ENCODE measurements at places on chromosomes 12 and 14.
A peak's percentile ranks its signal among the peaks of the same experiment; 100 is the strongest.

DNA sequence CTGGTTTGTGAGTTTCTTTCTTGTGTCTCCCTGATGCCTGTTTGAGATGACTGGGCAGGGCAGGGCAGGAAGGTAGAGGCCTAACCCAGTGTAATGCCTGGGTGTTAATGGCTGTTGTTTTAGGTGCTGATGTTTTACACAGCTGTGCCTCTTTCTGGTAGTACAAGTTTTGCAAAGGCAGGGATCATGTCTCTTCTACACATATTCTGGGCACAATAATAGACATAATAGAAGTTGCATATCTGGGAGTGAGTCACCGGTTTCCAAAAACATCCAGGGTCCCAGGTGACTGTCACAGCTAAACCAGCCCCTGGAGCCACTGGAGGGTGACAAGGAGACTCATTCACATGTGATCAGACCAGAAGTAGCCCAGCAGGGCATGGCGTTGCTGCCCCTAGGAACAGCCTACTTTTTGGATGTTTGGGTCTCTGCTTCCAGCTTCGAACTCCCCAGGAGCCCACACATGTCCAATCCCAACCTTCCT lies 18.1 kb downstream of the TPCN1 start:
- no peak for DNase-seq

GRCh38 chr14:84453307-84453950 lies 1076.5 kb upstream of the FLRT2 start:
- DNase-seq: peak; percentile 8

- no peak for DNase-seq
Measured at GRCh38 chr12:103503546-103504480, 8.0 kb upstream of the C12orf42 start.

- DNase-seq: peak; percentile 92
Measured at GRCh38 chr12:7995266-7995963, 37.1 kb upstream of the FOXJ2 start.

GRCh38 chr12:95239216-95239615 lies 21.6 kb downstream of the VEZT start:
- no peak for DNase-seq

GRCh38 chr12:64212119-64212746 lies 9.9 kb downstream of the KICS2 start:
- DNase-seq: no peak

GRCh38 chr14:100285021-100285912 lies 21.0 kb downstream of the SLC25A29 start:
- DNase-seq: peak; percentile 40

DNA sequence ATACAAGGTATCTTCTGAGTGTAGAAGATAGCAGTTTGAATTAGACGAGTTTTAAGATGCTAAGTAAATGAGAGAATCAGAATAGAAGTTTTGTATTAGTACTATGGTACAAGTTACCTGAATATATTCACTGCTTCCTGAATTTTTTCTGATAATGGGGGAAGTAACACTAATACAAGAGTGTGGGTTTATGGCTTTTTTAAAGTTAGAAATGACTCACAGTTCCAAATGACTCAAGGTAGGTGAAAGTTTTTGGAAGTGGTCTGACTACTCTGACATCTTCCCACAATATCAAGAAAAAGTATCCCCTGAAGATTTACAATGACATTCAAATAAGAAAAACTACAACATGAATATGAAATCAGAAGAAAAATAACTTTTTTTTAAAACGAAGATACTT lies 123.7 kb upstream of the GARIN6 start:
- no peak for DNase-seq

DNA sequence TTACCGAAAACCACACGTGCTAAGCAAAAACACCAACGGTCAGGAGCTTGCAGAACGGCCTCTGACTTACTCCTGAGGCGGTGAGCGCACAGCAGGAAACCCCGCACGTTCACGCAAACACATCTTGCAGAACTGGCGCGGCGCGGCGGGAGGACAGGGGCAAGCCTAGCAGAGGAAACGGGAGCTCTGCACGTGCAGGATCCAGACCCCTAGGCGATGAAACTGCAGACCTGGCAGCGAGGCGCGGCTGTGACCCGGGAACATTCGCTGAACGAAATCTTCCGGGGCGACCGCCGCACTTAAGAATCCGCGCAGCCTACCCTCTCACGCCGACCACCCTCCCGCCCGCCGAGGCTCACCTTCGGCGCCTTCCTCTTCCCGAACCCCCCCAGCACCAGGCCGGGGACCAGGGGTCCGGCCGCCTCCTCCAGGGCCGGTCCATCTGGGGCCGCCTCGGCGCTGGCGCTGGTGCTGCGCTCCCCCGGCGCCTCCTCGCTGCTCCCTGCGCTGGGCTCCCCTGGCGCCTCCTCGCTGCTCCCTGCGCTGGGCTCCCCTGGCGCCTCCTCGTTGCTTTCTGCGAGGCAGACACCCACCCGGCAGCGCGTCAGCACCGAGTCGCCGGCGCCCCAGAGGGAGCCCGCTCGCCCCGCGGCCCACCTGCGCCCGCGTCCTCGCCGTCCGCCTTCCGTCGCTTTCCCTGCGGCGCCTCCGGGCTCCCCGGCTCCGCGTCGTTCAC lies 615 bp downstream of the DDX51 start:
- no peak for DNase-seq

GRCh38 chr12:90280033-90280432 lies 571.4 kb upstream of the ATP2B1 start:
- peak; percentile 83 for DNase-seq

GRCh38 chr12:26790645-26790994 lies 42.4 kb downstream of the ITPR2 start:
- DNase-seq: no peak

DNA sequence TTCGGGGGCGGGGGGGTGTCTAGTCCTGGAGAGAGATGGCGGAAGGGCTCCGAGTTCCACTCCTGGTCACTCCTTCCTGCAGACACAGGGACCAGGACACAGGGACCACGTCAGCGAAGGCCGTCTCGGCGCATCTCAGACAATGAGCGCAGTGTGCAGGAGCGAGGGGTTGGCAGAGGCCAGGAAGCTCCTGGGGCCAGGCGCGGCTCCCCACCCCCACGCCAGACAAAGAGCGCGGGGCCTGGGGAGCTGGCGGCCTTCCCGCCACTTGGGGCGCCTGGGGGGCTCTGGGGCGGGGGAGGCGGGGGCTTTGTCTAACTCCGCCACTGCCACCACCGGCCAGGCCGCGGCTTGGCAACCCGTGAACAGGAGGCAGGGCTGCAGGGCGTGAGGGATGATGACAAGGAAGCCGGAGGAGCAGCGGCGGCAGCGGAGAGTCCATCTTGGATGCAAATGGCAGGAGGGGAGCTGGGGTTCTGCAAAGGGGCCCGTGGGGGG lies 2.2 kb downstream of the CDK2AP1 start:
- DNase-seq: peak; percentile 59

DNA sequence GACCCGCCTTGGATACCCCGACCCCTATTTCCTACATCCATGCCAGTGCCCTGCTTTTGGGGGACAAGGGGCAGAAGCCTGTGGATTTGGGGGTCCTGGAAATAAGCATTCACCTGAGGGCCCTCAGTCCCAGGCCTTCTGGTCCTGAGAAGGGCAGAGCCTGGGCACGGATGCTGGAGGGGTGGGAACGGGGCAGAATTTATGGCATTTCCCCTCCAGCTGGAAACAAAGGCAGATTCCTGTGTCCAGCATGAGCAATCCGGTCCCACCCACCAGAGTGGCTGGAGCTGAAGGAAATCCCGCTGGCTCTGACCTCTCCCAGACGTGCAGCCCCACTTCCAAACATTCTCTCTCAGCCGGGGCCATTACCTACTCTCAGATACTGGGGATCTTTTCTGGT lies 9.3 kb downstream of the ANKRD33 start:
- DNase-seq: no peak

GRCh38 chr12:109923481-109924245 lies 23.6 kb downstream of the TCHP start:
- no peak for DNase-seq

DNA sequence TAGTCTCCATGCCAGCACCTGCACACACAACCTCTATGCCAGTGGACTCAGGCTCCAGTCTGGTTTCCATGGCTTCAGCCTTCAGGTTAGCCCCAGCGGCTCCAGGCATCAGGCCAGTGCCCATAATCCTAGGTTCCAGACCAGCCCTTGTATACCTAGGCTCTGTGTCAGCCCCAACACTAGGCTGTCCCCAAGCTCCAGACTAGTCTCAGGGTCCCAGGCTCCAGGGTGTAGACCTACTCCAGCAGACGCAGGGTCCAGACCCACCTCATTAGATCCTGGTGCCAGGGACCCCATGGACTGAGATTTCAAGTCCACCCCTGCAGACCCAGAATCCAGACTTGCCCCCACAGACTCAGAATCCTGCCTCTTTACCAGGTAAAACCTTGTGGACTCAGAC lies 275.9 kb downstream of the SLC16A7 start:
- DNase-seq: no peak

DNA sequence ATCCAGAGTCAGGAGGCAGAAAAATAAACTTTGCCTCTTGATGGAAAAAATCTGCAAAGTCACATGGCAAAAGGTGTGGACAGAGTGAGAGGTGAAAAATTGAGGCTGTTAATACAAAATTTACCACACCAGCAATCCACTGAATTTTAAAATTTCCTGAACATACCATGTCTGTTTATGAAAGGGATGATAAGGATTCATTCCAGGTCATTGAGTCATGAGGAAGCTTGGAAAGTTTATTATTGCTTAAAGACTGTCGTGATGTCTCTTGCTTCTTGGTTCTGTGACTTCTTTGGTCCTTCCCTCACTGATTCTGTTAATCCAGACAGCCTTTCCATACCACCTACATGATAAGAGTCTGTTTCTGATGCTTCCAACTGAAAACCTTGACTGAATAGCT lies 73.2 kb downstream of the TTC6 start:
- DNase-seq: no peak

- DNase-seq: no peak
Measured at GRCh38 chr12:108312693-108313189, 26.4 kb downstream of the CMKLR1 start.

DNA sequence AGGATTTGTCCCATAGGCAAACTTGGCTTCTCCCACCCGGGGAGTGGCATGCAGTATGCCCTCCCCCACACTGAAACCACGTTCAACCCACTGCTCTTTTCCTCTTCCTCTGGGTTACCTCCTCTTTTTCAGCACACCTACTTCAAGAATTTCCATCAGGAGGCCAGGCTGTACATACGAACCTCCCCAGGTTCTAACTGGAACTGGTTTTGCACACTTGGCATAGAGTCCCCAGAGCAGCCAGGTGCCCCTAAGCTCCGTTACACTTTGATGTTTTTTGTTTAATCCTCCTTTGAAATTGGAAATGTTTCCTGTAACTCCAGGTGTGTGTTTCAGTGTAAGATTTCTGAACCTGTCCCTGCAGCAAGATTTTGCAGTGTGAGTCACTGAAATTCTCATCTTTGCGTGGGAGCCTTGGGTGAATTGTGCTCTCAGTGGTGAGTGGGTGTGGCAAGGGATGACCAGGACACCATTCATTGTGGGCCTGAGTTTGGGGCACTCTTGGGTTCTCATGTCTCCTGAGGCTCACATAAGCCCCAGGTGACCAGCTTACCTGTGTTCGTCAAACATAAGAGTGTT lies 18.2 kb downstream of the CD9 start:
- no peak for DNase-seq
